Activated naive CD8-positive, alpha-beta T cell treated with anti-CD3 and anti-CD28 coated beads for 36 hours (primary cell): ENCODE measurements at places on chromosomes 3 and 15. TPM values are rescaled to one million over a fixed set of nuclear protein-coding genes. Genes with fewer than 3 reads are reported as not detected.

P3H2 gene
- not detected for total RNA-seq

CDC25A gene
- 57.4 TPM for total RNA-seq

ARNT2 gene
- not detected for total RNA-seq

GRM2 gene
- 0.46 TPM for total RNA-seq

COL6A5 gene
- not detected for total RNA-seq

ALDH1A3 gene
- total RNA-seq = not detected

SLC27A2 gene
- total RNA-seq = 16.0 TPM

PPP2R3A gene
- total RNA-seq = 0.44 TPM

GRCh38 chr3:27717200-27717852, 4.8 kb downstream of the EOMES start:
- no peak for DNase-seq

- no peak for DNase-seq
Observed at GRCh38 chr3:77158730-77159581, 119.1 kb downstream of the ROBO2 start.

- DNase-seq = no peak
Observed at GRCh38 chr3:55161231-55161630, 233.4 kb upstream of the LRTM1 start.

GRCh38 chr3:140270329-140270728, 335.3 kb downstream of the CLSTN2 start:
- no peak for DNase-seq

DNA sequence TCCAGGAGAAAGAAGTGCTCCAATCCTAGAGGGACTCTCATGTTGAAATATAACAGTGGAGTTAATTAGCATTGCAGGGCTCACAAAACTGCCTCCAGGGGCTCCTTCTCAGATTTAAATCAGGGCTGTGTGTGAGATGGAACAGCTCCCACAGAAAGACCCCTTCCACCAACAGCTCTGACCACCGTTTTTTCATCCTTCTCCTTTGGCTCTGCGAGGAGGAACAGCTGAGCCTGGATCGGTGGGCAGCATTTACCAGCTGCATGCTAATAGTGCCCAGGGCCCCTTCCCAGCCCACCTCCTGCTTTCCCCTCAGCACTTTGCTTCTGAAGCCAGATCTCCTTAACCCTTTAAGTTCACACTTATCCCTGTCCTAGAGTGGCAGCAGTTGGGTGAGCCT, 119.2 kb upstream of the UBE2E1 start:
- no peak for DNase-seq

- no peak for DNase-seq
Observed at GRCh38 chr3:37787153-37787867, 74.4 kb upstream of the CTDSPL start.

GRCh38 chr15:48029642-48030041, 91.1 kb upstream of the SLC24A5 start:
- no peak for DNase-seq

GRCh38 chr15:94083467-94084052, 147.8 kb upstream of the MCTP2 start:
- DNase-seq = no peak

DNA sequence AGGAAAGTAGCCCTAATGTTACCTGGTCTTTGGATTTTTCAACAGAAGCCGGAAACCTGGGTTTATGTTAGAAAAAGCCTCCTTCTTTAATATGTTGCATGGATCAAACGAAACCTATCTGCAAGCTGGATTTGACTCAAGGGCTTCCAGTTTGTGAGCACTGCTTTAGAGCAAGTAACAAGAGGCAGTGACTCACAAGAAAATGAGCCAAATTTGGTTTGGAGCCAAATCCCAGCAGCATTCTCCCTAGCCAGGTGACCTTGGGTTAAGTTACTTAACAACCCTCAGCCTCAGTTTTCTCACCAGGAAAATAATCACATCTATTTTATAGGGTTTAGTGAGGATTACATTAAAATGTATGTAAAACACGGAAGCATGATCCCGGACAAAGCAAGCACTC, 215.2 kb upstream of the PRICKLE2 start:
- DNase-seq = no peak

DNA sequence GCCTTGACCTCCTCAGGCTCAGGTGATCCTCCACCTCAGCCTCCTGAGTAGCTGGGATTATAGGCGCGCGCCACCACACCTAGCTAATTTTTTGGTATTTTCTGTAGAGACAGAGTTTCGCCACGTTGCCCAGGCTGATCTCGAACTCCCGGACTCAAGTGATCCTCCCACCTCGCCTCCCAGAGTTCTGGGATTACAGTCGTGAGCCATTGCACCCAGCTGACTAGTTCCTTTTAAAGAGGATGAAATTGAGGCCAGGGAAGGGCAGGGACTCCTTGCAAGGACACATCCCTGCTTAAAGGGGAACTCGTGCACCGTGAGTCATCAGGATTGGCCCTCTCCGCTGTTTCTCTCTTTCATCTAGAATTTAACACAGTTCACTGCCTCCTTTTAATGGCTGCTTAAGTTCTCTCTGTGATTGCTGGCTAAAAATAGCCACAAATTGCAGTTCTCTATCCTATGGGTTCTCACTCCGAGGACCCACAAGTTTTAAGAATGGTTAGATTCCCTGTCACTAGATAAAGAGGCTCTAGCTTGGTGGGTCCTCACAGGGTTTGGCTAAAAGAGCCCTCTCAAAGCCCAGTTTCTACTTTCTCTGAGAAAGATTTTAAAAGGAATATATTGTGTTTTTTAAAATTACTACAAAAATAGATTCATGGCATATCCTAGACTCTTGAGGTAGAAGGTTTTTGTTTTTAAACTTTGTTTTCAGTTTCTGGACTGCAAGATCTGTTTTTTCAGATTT, 1.4 kb downstream of the CRTAP start:
- DNase-seq = no peak

GRCh38 chr3:38404286-38404685, 49.4 kb upstream of the ACVR2B start:
- no peak for DNase-seq

GRCh38 chr3:158210067-158210466, 100.2 kb downstream of the RSRC1 start:
- no peak for DNase-seq

GRCh38 chr3:147365196-147366115, 40.9 kb downstream of the ZIC4 start:
- DNase-seq = no peak

DNA sequence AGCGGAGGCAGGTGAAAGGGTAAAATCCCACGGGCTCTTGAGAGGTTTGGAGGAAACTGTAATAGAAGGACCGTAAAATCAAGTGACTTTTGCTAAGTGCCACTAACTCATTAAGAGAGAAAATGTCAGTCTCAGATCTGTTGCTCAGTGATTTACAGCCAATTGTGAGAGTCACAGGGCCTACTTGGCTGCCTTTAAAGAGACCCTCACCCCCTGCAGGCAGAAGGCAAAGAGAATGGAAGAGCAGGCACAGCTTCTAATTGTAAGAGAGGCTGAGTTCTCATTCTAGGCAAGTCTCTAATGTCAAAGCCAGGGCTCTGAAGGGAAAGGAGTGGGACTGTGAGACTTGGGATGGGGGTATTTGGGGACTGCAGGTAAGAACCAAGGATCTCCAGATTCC, 9.3 kb upstream of the SYNM start:
- DNase-seq = no peak

- DNase-seq = no peak
Observed at GRCh38 chr15:37876900-37877299, 57.5 kb upstream of the TMCO5A start.

DNA sequence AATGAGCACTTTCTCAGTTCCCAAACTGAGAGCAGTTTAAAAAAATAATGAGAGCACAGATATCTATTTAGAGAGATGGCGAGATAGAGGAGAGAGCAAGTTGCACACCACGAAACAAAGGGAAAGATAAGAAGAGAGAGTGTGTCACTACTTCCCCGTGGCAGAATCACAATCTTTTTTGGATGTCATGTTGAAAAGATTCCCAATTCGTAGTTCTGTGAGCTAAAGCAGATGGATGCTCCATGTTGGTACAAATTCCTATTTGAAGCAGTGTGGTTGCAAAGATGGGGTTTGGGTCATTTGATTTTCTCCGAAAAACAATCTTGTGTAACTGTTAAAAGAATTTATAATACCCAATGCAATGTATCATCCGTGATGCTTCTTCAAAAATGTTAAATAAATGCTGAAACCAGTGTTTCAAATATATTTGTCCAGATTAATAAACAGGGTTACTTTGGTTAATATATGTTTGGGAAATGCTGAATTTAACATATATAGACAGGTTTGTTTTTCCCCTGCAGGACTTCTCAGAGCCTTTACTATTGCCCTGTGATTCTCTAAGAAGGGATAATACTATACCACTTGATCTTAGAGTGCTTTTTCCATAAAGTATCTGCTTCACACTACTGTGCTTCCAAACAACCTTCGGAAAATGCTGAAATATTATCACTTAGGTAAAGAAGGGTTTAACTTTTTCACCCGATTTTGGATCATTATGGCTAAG, 128.5 kb downstream of the MDFIC2 start:
- no peak for DNase-seq

GRCh38 chr15:74172701-74173379, 670 bp upstream of the ISLR start:
- DNase-seq = no peak

DNA sequence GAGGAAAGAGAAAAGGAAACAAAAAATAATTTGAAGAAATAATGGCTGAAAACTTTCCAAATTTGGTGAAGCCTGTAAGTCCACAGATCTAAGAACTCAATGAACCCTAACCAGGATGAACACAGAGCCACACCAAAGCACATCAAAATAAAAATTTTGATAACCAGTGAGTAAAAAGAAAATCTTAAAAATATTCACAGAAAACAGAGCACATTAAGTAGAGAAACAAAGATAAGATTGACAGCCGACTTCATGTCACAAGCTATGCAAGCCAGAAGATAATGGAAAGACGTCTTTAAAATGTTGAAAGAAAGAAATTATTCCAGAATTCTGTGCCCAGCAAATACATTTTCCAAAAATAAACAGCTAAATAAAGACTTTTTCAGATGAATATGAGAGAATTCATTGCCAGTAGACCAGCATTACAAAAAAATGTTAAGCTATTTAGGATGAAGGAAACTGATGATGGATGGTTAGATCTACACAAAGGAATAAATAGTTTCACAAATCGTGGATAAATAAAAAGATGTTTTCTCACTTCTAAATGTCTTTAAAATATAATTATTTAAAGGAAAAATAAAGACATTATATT, 140.2 kb upstream of the SKOR1 start:
- no peak for DNase-seq

- DNase-seq = no peak
Observed at GRCh38 chr3:107881509-107881908, 209.3 kb downstream of the CD47 start.

DNA sequence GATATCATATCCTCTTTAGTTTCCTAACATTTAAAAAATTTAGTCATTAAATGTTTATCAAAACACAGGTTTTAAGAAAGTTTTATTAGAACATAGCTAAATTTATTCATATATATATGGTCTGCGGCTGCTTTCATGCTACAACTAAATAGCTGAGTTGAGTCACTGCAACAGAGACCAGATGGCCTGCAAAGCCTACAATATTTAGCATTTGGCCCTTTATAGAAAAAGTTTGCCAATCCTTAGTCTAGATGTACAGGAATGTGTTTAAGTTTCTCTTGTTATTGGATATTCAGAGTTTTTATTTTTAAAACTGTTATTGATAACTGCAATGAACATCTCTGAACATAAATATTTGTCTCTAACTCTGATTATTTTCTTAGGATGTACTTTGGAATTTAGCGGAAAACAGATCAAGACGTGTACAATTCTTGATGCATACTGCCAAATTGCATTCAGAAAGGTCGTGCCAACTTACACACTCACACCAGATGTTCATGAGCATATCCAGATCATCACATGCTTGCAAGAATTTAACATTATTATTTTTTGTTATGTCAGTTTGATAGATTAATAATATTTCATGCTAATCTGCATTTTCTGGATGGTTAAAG, 157.9 kb downstream of the STAC start:
- no peak for DNase-seq

GRCh38 chr15:39473298-39473947, 107.5 kb upstream of the THBS1 start:
- no peak for DNase-seq

DNA sequence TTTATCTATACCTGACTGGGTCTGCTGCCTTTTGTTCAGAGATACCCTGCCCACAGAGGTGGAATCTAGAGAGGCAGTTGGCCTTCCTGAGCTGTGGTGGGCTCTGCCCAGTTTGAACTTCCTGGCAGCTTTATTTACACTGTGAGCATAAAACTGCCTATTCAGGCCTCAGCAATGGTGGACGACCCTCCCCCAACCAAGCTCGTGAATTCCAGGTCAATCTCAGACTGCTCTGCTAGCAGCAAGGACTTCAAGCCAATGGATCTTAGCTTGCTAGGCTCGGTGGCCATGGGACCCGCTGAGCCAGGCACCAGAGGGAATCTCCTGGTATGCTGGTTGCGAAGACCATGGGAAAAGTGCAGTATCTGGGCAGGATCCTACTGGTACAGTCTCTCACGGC, 270.2 kb downstream of the CADM2 start:
- no peak for DNase-seq

DNA sequence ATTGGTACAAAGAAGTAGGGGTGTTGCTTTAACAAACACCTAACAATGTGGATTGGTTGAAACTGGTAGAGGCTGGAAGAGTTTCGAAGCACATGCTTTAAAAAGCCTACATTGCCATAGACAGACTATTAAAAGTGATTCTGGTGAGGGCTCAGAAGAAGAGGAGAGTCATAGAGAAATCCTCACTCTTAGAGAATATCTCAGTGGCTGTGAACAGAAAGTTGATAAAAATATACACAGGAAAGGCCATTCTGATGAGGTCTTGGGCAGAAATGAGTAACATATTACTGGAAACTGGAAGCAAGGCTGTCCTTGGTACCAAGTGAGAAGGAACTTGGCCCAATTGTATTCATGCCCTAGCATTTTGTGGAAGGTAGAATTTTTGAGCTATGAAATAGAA, 173.7 kb upstream of the CRBN start:
- DNase-seq = no peak

- DNase-seq = no peak
Observed at GRCh38 chr3:117892431-117892841, 1142.2 kb downstream of the IGSF11 start.

GRCh38 chr3:71393093-71393492, 190.4 kb downstream of the FOXP1 start:
- DNase-seq = no peak

DNA sequence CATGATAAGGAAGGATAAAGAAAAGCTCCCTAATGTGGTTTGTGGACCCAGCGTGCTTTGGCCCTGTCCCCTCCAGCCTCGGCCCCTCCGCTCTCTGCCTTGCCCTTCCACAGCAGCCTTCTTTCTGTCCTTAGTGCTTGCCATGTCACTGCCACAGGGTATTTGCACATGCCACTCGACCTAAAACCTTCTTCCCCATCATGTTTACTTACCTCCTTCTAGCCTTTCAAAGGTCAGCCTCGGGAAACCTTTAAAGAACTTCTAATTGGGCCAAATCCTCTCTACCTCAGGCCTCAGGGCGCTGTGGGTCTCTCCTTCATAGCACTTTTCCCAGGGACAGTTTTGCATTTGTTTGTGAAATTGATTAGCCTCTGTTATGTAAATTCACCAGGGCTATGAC, 73.0 kb downstream of the SCN11A start:
- DNase-seq = no peak

DNA sequence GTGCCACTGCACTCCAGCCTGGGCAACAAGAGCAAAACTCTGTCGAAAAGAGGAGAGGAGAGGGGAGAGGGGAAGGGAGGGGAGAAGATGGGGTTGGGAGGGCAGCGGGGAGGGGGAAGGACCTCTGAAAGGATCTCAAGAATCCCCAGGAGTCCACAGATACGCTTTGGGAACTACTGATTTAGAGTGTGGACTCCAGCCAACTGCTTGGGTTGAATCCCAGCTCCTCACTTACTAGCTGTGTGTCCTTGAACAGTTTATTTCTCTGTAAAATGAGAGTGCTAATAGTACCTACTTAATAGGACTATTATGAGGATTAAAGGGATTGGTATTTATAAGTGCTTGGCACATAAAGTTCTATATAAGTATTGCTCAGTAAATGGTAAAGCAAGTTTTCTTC, 45.0 kb upstream of the FAH start:
- no peak for DNase-seq
